ENCODE measurements at places on chromosomes 4 and X.

- peak; percentile 70 for DNase-seq
Observed at GRCh38 chr4:153529646-153530045, 63.5 kb downstream of the TMEM131L start.

DNA sequence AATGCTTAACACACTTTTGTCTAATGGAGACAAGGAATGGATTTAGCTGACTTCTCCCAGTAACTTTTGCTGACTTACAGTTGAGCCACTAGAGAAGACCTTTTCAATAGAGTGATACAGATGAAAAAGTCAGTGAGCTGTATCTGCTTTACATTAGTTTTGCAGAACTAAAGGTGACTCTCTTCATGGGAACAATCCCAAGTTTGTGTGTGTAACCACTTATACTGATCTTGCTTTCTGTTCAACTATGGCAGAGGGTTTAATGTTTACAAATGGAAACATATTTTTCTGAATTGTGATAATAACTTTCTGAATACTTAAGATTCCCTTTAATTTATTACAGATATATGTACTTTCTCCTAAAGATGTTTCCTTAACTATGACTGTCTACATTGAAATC, 182.6 kb upstream of the PUDP start:
- DNase-seq = no peak

DNA sequence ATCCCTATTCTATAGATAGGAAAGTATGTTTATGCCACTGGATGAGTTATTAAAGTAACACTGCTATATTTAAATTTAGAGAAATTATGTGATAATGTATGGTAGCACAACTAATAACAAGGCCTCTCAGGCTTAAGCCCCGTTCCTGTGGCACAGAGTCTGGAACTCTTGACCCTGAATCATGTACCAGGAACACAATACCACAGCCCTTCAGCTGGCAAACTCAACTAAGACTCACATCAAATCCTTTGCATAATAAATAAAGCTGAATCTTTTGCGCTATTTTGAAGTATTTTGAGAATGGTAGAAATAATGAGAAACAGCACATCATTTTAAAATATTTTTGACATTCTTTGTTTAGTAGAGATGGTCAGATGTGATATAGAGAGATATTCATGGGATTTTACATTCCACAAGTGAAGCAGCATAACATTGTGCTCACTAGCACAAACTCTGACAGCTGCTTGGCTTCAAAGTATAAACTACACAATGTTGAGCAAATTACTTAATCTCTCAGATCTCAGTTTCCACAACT, 478.4 kb upstream of the FAM241A start:
- DNase-seq = no peak

DNA sequence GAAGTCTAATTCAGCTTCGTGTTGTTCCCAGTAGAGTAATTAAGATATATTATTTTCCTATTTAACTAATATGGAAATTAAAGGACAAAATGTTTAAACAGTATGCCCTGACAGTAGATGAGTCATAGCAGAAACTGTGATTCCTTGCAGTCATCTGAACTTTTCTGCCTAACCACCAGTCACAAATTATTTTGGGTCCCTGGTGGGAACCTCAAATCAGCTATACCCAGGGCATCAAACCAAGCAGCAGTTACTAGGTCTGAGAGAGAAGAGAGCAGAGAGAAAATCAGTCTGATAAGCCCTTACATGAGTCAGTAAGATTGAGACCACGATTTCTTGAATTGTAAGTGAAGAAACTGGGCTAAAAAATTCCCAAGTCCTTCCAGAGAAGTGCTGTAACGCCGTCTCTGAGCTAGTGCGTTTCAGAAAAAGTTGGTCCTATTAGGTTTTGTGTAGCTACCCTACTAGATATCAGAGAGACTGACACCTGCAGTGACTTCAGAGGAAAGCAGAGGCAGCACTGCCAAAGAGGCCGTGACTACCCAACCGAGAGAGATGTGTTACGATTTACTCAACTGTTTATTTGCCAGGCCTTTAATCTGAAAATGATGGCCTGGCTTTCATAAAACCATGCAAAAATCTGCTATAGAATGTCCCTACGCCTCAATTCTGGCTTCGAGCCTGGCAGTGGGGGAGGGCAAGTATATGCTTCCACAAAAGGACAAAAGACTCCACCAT, 21.7 kb upstream of the GPM6A start:
- DNase-seq = no peak

DNA sequence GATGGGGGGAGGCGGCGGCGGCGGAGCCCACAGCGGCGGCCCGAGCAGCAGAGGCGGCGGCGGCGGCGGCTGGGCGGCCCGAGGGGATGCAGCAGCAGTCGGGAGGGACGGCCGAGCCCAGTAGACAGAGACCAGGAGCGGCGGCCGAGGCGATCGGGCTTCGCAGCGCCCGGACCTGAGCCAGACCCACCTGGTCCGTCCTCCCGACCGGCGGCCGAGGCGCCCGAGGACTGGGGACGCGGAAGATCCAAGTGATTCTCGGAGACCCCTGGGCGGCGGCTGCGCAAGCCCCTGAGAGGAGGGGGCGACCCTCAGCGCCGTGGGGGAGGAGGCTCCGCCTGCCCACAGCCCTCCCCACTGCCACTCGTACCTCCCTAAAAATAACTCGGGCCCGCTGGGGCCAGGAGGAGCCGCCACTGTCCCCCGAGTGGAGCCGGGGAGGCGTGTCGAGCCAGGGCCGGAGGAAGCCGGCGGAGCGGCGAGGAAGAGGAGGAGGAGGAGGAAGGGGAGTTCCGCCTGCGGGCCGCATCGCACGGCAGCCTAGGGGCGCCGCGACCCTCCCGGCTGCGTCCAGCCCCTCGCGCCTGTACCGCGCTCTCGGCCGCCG, 608 bp downstream of the RAPGEF2 start:
- DNase-seq = no peak

Data from NCI-H2171 treated with DMSO at 0.1 percent for 48 hours (cell line).